Astrocyte (in vitro differentiated cells and primary cell): ENCODE measurements at places on chromosomes 2 and 18. TPM values are rescaled to one million over a fixed set of nuclear protein-coding genes. Genes with fewer than 3 reads are reported as not detected.

GRCh38 chr2:65939687-65940086 lies 495.2 kb upstream of the MEIS1 start:
- H3K27ac ChIP-seq, result no peak overlapping the region
- H3K4me1 ChIP-seq, result no peaks in the 10 kb centered on the region
- no peaks in the 10 kb centered on the region for H3K27me3 ChIP-seq
- no peak overlapping the region for H3K4me3 ChIP-seq
- H3K36me3 ChIP-seq, result no peaks in the 10 kb centered on the region

DNA sequence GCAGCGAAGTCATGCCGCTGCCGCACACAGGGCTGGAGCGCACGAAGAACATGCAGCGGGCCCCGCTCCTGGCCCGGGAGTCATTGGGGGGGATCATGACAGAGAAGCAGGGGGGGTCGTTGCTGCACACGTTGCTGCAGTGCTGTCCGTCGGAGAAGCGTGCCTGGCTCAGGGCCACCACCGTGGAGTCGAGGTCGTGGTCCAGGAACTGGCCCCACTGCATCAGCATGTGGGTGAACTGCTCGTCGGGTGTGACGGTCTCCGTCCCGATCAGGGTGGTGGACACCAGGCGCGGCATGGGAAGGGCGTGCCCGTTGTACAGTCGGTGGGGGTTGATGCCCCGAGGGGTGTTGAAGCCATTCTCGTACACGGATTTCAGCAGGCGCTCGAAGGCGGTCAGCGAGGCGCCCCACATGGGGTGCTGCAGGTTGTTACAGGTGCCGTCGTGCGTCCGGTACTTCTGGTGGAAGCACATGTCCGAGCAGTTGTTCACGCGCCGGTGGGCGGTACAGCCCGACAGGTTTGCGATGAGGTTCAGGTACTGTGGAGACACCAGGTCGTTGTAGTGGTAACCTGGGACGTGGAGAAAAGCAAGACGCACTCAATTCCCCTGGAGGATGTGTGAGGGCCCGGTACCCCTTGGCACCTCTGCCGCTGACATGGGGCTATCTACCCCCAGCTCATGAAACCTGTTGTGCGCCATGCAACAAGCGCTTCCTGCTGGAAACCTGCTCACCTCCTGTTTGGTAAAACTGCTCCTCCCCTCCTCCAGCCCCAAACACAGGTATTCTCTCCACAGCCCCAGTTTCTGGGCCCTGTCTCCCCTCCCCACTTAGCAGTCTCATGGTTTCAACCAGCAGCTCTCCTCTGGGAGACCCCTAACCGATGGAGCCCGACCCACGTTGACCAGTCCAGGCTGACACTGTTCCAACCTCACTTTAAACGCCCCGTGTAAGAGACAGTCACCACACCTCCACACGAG lies 94.9 kb downstream of the PXDN start:
- H3K4me1 ChIP-seq, result peaks cover 27% of the 10 kb centered on the region
- H3K27ac ChIP-seq, result no peak overlapping the region
- no peak for DNase-seq
- H3K4me3 ChIP-seq, result no peak overlapping the region
- no peaks in the 10 kb centered on the region for H3K27me3 ChIP-seq

DNA sequence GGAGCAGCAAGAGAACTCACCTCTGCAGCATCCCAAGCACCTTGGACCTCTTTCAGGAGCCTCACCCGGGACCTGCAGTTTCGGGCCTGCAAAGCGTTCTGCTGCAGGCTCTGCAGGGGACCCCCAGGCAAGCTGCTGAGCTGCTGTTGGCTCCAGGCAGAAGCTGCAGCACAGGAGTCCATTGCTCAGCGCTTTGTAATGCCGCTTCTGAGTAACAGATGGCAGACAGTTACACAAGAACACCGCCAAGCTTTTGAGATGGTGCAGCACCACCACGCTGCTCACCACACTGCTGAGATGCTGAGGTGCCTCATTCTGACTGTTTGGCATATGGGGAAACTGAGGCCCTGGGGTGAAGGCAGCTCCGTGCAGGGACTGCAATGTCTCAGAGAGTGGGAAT lies 1.9 kb upstream of the GALNT14 start:
- H3K4me1 ChIP-seq, result peaks cover 2% of the 10 kb centered on the region
- no peak overlapping the region for H3K27ac ChIP-seq
- no peak overlapping the region for H3K4me3 ChIP-seq
- DNase-seq, result no peak
- H3K36me3 ChIP-seq, result no peaks in the 10 kb centered on the region
- H3K27me3 ChIP-seq, result peaks cover 44% of the 10 kb centered on the region

- no peaks in the 10 kb centered on the region for H3K4me1 ChIP-seq
- H3K27ac ChIP-seq, result no peak overlapping the region
- no peak overlapping the region for H3K4me3 ChIP-seq
- no peak for DNase-seq
- H3K27me3 ChIP-seq, result no peaks in the 10 kb centered on the region
These were observed 1202.8 kb downstream of the CNTNAP5 start for GRCh38 chr2:125227843-125228392.

GRCh38 chr2:37125416-37125815 lies 31.4 kb downstream of the EIF2AK2 start:
- H3K4me1 ChIP-seq, result no peaks in the 10 kb centered on the region
- H3K27ac ChIP-seq, result no peak overlapping the region
- DNase-seq, result no peak
- peaks cover 20% of the 10 kb centered on the region for H3K36me3 ChIP-seq

DNA sequence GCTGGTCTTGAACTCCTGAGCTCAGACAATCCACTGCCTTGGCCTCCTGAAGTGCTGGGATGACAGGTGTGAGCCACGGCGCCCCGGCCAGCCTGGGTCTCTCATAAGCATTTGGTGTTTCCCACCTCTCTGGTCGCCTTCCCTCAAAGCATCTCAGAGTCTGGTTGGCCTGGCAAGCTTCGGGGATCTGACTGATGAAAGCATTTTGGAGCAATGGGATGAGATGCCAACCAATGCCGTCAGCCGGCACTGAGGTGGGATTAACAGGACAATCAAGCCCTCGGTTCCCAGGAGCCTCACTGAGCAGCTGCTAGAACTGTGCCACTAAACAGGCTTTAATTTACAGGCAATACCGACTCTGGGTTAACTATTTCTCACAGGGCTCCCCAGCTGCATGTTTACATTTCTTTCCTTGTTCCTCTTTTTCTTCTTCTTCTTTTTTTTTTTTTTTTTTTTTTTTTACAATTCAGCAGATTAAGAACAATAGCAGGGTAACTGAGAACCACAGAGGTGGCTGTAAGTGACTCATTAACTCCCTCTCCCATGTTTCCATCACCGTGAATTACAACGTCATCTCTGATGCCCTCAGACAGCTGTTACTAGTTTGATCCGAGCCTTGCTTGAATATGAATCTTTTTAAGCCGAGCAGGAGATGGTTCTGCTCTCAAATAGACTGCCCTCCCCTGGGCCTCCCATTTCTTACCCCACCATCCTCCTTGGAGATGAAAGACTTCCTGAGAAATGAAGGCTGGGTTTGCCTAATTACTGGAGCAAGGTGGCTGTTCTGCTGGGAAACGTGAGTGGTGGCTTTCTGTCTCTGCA lies 37.9 kb downstream of the ODC1 start:
- no peak overlapping the region for H3K4me3 ChIP-seq
- H3K27me3 ChIP-seq, result no peaks in the 10 kb centered on the region
- H3K36me3 ChIP-seq, result no peaks in the 10 kb centered on the region
- peak; percentile 66 for DNase-seq
- peaks cover 49% of the 10 kb centered on the region for H3K4me1 ChIP-seq

DNA sequence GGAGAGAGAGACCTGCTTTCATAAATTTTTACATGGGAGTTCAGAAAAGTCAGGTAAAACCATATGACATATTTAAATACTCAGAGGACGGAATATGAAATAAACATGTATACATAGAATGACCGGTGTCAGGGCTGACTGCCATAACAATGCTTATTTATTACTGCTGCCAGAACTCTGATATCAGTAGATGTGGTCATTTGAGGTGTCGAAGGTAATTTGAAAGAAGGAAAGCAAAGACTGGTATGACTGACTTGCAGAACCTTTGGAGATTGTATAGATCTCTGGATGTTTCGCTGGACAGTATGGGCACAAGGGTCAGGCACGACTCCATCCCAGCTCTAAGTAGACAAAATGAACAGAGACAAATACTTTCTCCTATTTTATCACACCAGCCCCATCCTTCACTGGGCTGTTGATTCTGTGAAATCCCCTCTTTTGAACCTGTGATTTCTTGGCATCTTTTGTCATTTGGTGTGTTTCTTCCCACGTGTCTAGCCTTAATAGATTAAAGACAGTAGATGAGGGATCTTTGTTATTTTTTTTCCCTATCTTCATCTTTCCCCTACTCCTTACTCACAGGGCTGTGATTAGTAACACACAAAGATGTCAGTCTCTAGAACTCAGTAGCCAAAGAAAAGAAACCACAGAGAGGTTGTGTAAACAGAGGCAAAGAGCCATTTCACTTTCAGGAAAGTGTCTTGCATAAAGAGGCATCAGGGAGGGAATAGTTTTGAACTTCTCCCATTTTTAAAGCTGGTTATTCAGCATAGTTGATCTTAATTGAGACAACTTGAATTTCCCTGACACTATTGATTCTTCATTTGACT lies 61.6 kb downstream of the ICOS start:
- H3K27ac ChIP-seq, result no peak overlapping the region
- H3K4me1 ChIP-seq, result no peaks in the 10 kb centered on the region
- H3K36me3 ChIP-seq, result no peaks in the 10 kb centered on the region
- peaks cover 32% of the 10 kb centered on the region for H3K27me3 ChIP-seq

- H3K36me3 ChIP-seq, result peaks cover 14% of the 10 kb centered on the region
- H3K27ac ChIP-seq, result no peak overlapping the region
- H3K4me1 ChIP-seq, result peaks cover 18% of the 10 kb centered on the region
- H3K27me3 ChIP-seq, result no peaks in the 10 kb centered on the region
- no peak overlapping the region for H3K4me3 ChIP-seq
These were observed 1.2 kb downstream of the PJVK start for GRCh38 chr2:178452334-178452733.

DNA sequence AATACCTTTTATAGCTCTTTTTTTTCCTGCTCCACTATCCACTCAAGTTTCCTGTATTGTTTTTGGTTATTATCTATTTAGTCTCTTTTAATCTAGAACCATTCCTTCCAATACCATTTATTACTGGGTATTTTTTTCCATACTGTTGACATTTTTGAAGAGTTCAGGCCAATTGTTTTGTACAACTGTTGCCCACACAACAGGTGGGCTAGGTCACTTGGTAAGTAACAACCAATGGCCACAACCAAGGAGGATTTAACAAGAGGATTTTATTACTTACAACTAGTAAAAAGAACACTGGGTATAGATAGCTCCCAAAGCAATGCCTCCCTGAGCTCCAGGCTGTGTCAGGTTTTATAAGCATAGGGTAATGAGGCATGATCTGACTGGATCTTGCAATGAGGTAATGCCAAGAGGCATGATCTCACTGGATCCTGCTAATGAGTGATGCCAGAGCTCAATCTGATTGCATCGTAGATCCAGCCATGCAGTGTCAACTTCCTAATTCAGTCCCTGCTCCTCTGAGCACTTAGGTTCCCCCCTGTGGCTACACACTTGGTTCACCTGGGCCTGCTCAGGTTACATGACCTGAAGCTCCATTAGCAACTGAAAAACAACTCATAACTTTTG lies 7.1 kb upstream of the CEP68 start:
- no peak overlapping the region for H3K4me3 ChIP-seq
- no peak overlapping the region for H3K27ac ChIP-seq
- H3K27me3 ChIP-seq, result no peaks in the 10 kb centered on the region
- no peaks in the 10 kb centered on the region for H3K36me3 ChIP-seq
- DNase-seq, result no peak

DNA sequence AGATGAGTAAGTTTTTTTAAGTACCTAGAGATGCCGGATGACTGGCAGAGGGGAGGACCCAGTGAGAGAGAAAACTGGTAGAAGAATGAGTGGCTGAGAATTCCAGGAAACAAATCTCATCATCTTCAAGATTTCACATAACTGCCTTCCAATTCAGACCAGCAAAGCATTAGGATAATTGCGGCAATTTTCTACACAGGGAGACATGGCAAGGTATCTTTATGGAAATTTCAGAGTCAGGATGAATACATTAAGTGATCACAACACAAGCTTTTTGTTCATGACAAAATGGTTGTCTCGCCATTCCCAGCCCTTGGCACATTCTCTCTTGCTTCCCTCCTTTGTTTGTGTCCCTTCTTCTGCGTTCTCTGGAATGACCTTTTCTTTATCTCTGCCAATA lies 82.1 kb downstream of the ALK start:
- DNase-seq, result no peak
- H3K27me3 ChIP-seq, result peaks cover 8% of the 10 kb centered on the region
- H3K4me1 ChIP-seq, result peaks cover 8% of the 10 kb centered on the region
- H3K4me3 ChIP-seq, result no peak overlapping the region

GRCh38 chr2:206250041-206250897 lies 24.2 kb upstream of the ZDBF2 start:
- H3K27me3 ChIP-seq, result peaks cover 39% of the 10 kb centered on the region
- no peaks in the 10 kb centered on the region for H3K36me3 ChIP-seq
- no peak for DNase-seq
- no peaks in the 10 kb centered on the region for H3K4me1 ChIP-seq
- no peak overlapping the region for H3K27ac ChIP-seq
- H3K4me3 ChIP-seq, result peak overlapping the region; percentile 40

GRCh38 chr18:22983175-22983574 lies 50.0 kb downstream of the RBBP8 start:
- no peak overlapping the region for H3K4me3 ChIP-seq
- H3K4me1 ChIP-seq, result peaks cover 7% of the 10 kb centered on the region
- DNase-seq, result peak; percentile 42
- no peaks in the 10 kb centered on the region for H3K27me3 ChIP-seq
- H3K27ac ChIP-seq, result no peak overlapping the region

GRCh38 chr18:46268671-46269070 lies 164.5 kb downstream of the HAUS1 start:
- H3K27me3 ChIP-seq, result no peaks in the 10 kb centered on the region
- H3K4me3 ChIP-seq, result no peak overlapping the region
- peaks cover 6% of the 10 kb centered on the region for H3K36me3 ChIP-seq
- no peak for DNase-seq
- H3K27ac ChIP-seq, result no peak overlapping the region

- H3K4me3 ChIP-seq, result no peak overlapping the region
- no peaks in the 10 kb centered on the region for H3K4me1 ChIP-seq
- no peaks in the 10 kb centered on the region for H3K36me3 ChIP-seq
These were observed 41.1 kb upstream of the SCYGR1 start for GRCh38 chr2:227428731-227429285.

DNA sequence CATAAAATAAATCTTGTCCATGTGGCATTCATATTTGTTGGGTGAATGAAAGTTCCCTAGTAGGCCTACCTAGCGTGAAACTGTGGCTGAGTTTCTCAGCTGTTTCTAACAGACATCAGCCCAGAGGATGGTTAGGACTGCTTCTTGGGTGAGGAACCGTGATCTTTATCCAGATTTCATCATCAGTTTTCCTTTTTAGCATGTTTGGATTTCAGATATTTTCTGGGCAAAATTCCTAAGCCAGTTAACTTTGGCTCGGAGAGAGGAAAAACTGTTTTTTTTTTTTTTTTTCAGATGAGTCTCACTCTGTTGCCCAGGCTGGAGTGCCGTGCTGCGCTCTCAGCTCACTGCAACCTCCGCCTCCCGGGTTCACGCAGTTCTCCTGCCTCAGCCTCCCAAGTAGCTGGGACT lies 53.5 kb downstream of the DGKD start:
- no peaks in the 10 kb centered on the region for H3K27me3 ChIP-seq
- no peaks in the 10 kb centered on the region for H3K36me3 ChIP-seq
- H3K4me1 ChIP-seq, result no peaks in the 10 kb centered on the region
- peak; percentile 41 for DNase-seq
- no peak overlapping the region for H3K4me3 ChIP-seq

GRCh38 chr2:239423551-239423950 lies 22.7 kb upstream of the HDAC4 start:
- H3K4me3 ChIP-seq, result no peak overlapping the region
- no peak overlapping the region for H3K27ac ChIP-seq
- peaks cover 6% of the 10 kb centered on the region for H3K27me3 ChIP-seq
- H3K4me1 ChIP-seq, result no peaks in the 10 kb centered on the region
- no peak for DNase-seq
- H3K36me3 ChIP-seq, result no peaks in the 10 kb centered on the region

Gene SDC1
- 74.3 and 92.7 TPM in 2 replicates for total RNA-seq

Gene ADCYAP1
- not detected in 2 replicates for total RNA-seq

Gene RAPGEF4
- total RNA-seq, result 0.62 and 1.1 TPM in 2 replicates

Gene MAP3K19
- total RNA-seq, result not detected in 2 replicates

Gene DPP4
- total RNA-seq, result 5.3 and 6.7 TPM in 2 replicates

Gene EN1
- total RNA-seq, result 0.09 TPM in 1 of 2 replicates, not detected in the other
